ENCODE measurements at places on chromosomes 13 and 19.

DNA sequence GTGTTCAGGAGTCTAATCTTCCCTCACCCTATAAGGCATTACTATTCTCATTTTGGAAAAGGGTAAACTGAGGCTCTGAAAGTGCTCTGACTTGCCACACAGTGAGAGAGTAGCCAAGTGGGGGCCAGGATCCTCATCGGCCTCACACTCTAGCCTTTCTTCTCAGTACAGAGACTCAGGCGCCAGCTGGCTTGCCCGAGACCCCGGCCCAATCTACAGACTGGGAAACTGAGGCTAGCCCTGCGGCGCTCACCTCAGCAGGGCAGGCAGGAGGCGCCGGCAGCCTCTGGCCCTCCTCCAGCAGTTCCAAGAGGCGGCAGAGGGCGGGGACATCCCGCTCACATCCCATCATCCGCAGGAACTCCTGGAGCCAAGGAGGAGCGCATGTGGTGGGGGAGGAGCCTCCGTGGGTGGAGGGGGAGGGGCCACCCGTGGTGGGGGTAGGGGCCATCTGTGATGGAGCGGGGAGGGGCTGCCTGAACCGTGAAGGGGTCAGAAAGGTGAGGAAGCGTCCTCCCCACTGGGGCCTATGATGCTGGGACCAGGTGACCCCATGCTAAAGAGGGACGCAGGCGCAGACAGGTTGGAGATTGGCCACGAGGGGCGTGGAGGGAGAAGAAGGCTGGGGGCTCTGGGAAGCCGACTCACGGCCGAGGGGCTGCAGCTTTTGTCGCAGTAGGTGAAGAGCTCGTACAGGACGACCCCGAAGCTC is 8.7 kb upstream of the INSL3 start:
- no peak for DNase-seq
- H3K4me1 ChIP-seq = no peaks in the 10 kb centered on the region
- peaks cover 16% of the 10 kb centered on the region for H3K27me3 ChIP-seq

DNA sequence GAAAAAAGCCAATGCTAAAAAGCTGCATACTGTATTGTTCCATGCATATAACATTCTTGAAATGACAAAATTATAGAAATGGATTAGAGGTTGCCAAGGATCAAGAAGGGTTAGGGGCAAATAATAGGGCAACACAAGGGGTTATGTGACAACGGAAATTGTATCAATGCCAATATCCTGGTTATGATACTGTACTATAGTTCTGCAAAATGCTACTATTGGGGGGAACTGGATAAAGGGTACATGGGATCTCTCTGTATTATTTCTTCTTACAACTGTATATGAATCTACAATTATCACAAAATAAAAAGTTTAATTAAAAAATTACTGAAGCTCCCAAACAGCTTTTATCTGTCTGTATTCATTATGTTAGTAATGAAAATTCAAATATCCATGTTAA is 31.9 kb downstream of the LNX2 start:
- no peak for DNase-seq
- no peaks in the 10 kb centered on the region for H3K36me3 ChIP-seq
- H3K27me3 ChIP-seq = no peaks in the 10 kb centered on the region
- no peak overlapping the region for H3K4me3 ChIP-seq

DNA sequence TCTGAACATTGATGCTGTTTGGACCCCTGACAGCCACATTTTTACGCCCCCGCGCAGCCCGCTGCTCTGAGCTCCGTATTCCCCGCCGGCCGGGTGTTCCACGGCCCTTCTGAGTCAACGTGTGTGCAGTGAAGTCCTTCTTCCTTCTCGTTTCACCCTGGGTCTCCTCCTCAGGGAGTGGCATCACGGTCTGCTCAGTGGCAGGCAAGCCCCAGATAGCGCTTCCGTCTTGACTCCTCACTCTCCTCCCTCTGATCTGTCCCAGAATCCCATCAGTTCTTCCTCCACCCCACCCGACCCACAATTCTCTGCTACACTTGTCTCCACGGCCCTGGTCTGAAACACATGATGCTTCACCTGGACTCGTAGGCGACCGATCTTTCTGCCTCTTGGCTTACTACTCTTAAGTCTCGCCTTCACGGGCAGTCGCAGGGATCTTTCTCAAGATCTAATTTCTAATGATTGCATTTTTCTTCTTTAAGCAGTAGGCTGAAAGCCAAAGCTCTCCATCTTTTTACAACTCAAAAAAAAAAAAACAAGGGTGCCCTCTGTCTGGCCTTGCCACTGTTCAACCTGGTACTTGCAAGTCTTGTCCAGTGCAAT is 33.9 kb downstream of the CCNE1 start:
- peaks cover 12% of the 10 kb centered on the region for H3K36me3 ChIP-seq
- peaks cover 19% of the 10 kb centered on the region for H3K4me1 ChIP-seq
- peaks cover 37% of the 10 kb centered on the region for H3K27me3 ChIP-seq
- peak overlapping the region; percentile 63 for H3K27ac ChIP-seq

DNA sequence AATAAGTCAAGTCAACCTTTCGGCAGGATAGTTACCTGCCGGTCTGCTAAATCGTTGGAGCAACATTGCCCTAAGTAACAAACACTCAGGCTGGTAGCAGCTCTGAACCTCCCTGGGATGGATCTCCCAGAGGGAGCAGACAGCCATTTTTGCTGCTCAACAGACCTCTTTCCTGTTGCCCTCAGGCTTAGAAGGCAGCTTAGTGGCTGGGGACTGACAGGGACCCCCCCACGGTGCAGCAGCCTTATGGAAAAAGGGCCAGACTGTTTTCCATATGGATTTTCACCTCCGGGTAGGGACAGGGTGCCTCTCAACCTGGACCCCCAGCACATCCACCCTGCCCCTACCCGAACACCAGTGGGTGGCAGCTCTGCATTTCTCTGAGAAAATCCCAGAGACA is 49.7 kb downstream of the UBL3 start:
- no peaks in the 10 kb centered on the region for H3K4me1 ChIP-seq
- no peaks in the 10 kb centered on the region for H3K27me3 ChIP-seq
- no peak for DNase-seq
- no peak overlapping the region for H3K4me3 ChIP-seq
- H3K36me3 ChIP-seq = no peaks in the 10 kb centered on the region

DNA sequence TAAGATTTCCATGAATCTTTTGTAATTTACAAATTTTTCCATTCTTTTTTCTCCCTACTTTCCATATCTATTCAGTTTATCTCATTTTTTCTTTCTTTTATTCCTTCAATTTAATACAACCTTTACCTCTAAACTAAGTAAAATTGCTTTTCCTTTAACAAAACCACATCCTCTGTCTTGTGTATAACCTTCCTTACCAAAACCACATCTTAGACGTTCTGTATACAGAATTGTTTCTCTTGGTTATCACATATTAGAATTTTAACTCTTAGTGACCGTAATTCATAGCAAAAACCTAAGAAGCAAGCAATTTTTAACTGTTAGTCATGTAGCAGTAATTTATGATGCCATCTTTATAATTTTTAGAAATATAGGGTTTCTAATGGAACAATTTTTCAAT is 15.0 kb downstream of the PPP5C start:
- H3K27ac ChIP-seq = no peak overlapping the region
- H3K36me3 ChIP-seq = no peaks in the 10 kb centered on the region
- no peak overlapping the region for H3K4me3 ChIP-seq
- peaks cover 48% of the 10 kb centered on the region for H3K4me1 ChIP-seq
- no peaks in the 10 kb centered on the region for H3K27me3 ChIP-seq

- DNase-seq = no peak
These were observed 10.2 kb upstream of the EBPL start for GRCh38 chr13:49701491-49701890.

GRCh38 chr19:10389863-10390262 is 9.5 kb upstream of the TYK2 start:
- no peak for DNase-seq
- H3K27ac ChIP-seq = no peak overlapping the region
- H3K4me3 ChIP-seq = no peak overlapping the region
- no peaks in the 10 kb centered on the region for H3K4me1 ChIP-seq
- no peaks in the 10 kb centered on the region for H3K27me3 ChIP-seq

DNA sequence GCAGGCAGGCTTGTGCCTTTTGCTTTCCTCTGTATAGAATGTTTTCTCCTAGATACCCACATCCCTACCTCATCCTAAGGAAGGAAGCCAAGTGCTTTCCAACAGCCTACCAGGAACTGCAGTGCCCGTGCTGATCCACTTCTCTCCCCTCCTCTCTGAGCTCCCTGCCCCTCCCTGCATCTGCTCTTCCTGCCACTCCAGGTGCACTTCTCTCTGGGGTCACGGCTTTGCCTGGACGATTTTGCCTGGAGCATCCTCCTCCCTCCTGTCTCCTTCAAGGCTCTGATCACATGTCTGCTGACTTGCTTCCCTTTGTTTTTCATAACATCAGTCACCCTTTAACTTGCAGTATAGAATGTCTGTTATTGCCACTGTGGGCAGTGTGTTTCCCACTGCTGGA is 34.7 kb upstream of the IRS2 start:
- no peaks in the 10 kb centered on the region for H3K36me3 ChIP-seq
- no peak for DNase-seq
- H3K4me3 ChIP-seq = no peak overlapping the region
- H3K27ac ChIP-seq = no peak overlapping the region
- peaks cover 19% of the 10 kb centered on the region for H3K4me1 ChIP-seq

DNA sequence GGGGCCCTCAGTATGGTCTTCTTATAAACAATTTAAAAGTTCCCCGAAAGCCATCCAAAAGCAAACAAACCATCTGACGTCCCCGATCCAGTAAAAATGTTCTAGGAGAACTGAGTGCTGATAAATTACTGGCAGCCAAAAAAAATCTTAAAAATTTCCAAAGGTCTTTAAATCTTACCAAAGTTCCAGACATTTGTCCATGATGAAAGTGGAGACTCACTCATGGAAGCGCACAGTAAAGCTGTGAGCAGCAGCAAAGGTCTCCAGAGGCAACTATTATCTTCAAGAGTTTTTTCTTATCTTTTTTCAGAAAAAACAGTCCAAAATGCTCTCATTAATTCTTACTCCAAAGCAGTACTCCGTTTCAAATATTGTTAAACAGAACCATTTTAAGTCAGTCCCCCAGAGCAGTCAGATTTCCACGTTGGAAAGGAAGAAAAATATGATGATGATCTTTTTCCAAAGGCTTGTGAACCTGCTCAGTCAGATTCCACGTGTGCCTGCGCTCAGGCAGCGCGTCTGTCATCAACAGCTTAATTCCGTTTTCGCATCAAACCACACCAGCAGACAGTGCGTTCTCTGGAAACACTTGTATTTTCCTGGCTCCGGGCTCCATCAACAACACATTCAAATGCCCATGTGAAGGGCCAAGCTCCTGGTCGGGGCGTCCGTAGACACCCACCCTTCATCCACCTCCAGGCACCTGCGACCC is 85.4 kb downstream of the COL4A1 start:
- H3K4me1 ChIP-seq = no peaks in the 10 kb centered on the region
- no peak overlapping the region for H3K27ac ChIP-seq
- H3K27me3 ChIP-seq = no peaks in the 10 kb centered on the region
- no peak for DNase-seq

DNA sequence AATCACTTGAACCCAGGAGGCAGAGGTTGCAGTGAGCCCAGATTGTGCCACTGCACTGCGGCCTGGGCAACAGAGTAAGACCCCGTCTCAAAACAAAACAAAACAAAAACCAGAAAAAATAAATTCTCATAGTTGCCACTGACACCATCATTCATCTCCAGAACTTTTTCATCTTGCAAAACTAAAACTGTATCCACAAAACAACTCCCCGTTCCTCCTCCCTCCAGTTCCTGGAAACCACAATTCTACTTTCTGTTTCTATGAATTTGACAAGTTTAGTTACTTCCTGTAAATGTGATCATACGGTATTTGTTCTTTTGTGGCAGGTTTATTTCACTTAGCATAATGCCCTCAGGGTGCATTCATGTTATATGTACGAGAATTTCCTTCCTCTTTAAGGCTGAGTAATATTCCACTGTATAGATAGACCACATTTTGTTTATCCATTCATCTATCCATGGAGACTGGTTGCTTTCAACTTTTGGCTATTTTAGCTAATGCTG is 13.2 kb upstream of the ADGRE5 start:
- peaks cover 11% of the 10 kb centered on the region for H3K36me3 ChIP-seq
- no peaks in the 10 kb centered on the region for H3K4me1 ChIP-seq
- H3K27me3 ChIP-seq = peaks cover 1% of the 10 kb centered on the region

- H3K27me3 ChIP-seq = no peaks in the 10 kb centered on the region
- no peak overlapping the region for H3K27ac ChIP-seq
- no peaks in the 10 kb centered on the region for H3K36me3 ChIP-seq
- H3K4me3 ChIP-seq = no peak overlapping the region
- H3K4me1 ChIP-seq = no peaks in the 10 kb centered on the region
These were observed 483.2 kb downstream of the EFNB2 start for GRCh38 chr13:106052200-106052767.

- no peak overlapping the region for H3K27ac ChIP-seq
- H3K36me3 ChIP-seq = peaks cover 13% of the 10 kb centered on the region
- no peaks in the 10 kb centered on the region for H3K4me1 ChIP-seq
- H3K27me3 ChIP-seq = no peaks in the 10 kb centered on the region
These were observed 29.7 kb downstream of the USPL1 start for GRCh38 chr13:30647420-30647819.

- H3K36me3 ChIP-seq = peaks cover 50% of the 10 kb centered on the region
- H3K27ac ChIP-seq = no peak overlapping the region
- no peaks in the 10 kb centered on the region for H3K27me3 ChIP-seq
- no peaks in the 10 kb centered on the region for H3K4me1 ChIP-seq
These were observed 7.2 kb upstream of the PTGER1 start for GRCh38 chr19:14482172-14482941.

GRCh38 chr19:30076101-30076551 is 134.1 kb downstream of the URI1 start:
- no peak overlapping the region for H3K4me3 ChIP-seq
- peaks cover 97% of the 10 kb centered on the region for H3K27me3 ChIP-seq
- DNase-seq = no peak

- H3K36me3 ChIP-seq = no peaks in the 10 kb centered on the region
- H3K4me1 ChIP-seq = peaks cover 7% of the 10 kb centered on the region
These were observed 74.2 kb upstream of the RFC3 start for GRCh38 chr13:33743438-33744368.

DNA sequence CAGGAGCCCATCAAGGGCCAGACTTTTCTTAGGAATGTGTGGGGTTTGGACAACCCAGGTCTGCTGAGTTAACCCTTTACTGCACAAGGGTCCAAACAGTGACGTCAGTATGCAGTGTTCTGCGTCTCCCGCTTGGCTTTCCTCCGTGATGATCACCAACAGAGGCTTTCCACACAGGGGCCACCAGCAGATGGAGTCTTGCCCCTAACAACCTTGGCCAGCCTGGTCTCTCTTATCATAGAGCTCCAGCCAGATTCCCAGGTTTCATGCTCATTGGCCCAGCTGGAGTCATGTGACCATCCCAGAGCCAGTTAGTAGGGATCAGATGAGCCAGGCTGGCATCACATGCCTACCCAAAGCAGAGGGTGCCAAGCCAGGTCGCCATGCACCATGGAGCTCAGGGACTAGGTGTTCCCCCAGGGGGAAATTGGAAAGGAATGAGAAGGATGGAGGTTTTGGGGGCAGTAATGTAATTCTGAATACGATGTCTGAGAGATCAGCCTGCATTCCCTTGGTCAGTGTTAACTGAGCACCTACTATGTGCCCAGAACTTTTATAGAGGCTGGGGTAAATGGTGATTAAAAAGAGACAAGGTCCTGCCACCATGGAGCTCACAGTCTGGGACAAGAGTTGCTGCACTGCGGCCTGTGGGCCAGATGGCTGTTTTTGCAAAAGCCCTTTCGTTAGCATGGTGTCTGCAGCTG is 61.2 kb downstream of the MYH14 start:
- no peak overlapping the region for H3K27ac ChIP-seq
- no peaks in the 10 kb centered on the region for H3K27me3 ChIP-seq
- no peaks in the 10 kb centered on the region for H3K4me1 ChIP-seq
- H3K4me3 ChIP-seq = no peak overlapping the region
- no peak for DNase-seq

GRCh38 chr19:29002336-29002735 is 210.6 kb downstream of the UQCRFS1 start:
- H3K36me3 ChIP-seq = peaks cover 8% of the 10 kb centered on the region
- H3K27ac ChIP-seq = no peak overlapping the region
- no peak overlapping the region for H3K4me3 ChIP-seq
